ENCODE measurements at places on chromosomes 12 and 14.

DNA sequence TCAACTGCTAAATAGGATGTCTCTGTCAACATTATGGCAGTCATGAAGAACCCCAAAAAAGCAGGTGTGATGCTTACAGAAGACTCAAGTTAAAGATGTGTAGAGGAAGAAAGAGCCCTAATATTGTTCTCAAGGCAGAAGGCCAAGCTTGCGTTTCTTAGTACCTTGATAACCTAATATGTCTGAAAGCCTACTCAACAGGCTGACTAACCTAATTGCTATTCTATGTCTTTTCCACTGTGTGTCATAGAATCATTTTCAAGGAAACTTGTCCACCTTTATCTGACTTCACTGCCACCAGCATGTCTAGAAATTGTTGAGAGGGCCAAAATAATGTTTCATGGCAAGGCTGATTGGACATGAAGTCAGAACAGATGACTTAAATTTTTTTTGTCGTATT lies 373.2 kb downstream of the BTG1 start:
- no peak for DNase-seq

- DNase-seq, result no peak
These were observed 20.0 kb upstream of the BBS10 start for GRCh38 chr12:76368230-76368629.

DNA sequence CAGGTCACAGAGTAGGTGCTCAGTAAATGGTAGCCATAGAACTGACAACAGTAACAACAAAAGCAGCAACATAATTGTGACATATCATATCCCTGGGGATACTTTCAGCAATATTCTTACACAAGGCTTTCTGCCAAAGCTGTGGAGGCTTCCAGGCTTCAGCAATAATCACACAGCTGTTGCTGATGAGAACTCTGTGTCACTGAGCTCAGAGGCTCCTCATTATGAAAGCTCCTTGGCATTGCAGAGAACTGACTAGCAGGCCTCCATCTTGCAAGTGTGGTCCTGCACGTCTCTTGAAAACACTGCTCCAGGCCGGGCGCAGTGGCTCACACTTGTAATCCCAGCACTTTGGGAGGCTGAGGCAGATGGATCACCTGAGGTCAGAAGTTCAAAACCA lies 97.3 kb upstream of the BTG1 start:
- no peak for DNase-seq

DNA sequence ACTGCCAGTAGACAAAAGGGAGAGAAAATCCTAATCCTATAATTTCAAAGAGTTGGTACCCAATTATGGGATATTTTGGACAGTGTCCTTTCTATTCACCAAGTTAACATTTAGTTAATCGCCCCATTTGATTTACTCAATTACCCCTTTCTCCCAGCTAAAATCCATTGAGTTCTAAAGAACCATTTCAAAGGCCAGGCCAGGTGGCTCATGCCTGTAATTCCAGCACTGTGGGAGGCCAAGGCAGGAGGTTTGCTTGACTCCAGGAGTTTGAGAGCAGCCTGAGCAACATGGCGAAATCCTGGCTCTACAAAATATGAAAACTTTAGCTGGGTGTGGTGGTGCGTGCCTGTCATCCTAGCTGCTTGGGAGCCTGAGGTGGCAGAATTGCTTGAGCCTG lies 5.5 kb upstream of the GPR19 start:
- DNase-seq, result no peak

GRCh38 chr12:107511292-107511691 lies 174.3 kb upstream of the PWP1 start:
- DNase-seq, result no peak
